ENCODE measurements at places on chromosomes 1 and 21.

- no peak for DNase-seq
Measured at GRCh38 chr1:14781811-14782210, 183.3 kb downstream of the KAZN start.

DNA sequence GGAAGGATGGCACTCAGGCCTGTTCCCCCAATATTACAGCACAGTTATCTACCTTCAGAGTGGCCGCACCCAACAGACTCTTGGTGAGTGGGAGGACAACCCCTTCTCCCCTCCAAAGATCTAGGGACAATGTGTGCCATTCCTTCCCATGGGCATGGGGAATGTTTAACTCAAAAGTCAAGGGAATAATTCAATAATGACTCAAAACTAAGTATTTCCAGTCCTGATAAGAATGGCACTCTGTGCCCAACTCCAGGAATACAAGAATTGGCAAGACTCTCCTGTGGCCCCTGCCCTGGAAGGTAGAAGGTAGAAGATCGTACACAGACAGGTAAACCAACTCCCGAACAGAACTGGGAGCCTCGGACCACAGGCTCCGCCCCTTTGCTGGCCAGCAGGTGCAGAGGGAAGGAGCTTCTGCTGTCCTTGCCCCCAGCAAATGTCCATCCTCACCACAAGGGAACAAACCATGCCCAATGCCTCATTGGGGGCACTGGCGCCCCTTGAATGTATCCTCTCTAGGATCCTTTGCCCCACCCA, 514.0 kb downstream of the NPHP4 start:
- DNase-seq, result no peak

DNA sequence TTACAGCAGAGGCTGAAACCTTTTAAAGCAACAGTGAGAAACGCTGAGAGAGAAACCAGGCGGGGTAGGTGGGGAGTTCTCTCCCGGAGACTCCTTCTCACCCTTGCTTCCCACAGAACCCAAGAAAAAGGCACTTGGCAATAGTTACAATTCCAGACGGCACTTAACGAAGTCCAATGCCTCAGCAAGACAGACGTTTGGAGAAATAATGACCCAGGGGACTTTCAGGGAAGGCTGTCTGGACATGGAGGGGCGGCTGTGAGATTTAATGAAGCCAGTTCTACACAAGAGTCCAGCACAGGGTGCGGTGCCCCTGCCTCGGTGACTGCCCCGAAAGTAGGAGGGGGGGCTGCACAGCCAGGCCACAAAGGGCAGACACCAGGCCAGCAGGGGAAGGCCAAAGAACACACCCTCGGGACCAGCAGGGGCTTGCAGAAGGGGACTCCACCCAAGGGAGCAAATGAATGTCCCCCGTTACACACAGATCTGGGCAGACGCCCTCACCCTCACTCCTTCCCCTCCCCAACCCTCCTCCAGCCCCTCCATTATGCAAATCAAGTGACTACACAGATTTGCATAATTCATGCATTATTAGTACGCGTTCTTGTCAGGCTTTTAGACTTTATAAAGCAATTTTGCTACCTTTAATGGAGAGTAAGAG, 26.3 kb downstream of the KCNN3 start:
- DNase-seq, result no peak

DNA sequence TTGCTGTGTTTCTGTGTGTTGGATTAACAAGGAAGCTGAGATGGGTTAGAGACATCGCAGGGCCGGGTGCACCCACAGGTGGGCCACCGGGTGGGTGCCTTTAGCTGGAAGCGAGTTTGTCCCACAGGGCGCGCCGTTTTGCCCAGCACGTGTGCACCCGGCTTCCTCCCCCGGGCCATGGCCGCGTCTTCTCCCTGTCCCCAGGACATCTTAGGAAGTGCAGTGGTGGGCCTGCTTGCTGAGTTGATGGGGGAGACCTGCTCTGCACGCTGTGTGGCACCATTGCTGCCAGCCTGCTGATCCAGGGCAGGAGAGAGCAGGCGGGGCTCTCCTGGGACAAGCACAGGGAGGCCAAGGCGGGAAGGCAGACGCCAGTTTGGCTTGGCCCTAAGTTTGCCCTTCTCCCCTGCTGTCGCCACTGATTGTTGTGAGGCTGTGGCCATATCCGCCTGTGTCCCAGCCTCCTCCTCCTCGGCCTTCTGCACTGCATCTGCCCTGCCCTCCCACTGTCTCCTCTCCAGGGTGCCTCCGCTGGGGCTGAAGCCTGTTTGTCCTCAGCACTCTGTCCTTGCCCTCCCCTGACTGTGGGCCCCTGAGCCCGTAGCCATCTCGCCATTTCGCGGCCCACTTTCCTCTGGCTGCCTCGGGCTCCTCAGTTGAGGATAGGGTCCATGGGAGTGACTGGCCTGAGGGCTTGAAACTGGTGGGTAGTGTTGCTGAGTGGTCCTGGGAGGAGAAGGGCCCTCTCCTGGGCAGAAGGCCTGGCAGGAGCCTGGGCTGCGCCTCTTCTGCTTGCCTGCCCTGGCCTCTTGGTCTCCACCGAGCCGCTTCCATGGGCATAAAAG, 47.6 kb downstream of the PKNOX1 start:
- DNase-seq, result no peak

- no peak for DNase-seq
Measured at GRCh38 chr1:109269981-109270622, 12.8 kb downstream of the PSRC1 start.

GRCh38 chr1:17582124-17582774, 42.8 kb downstream of the ARHGEF10L start:
- no peak for DNase-seq

GRCh38 chr1:202671399-202671798, 38.9 kb downstream of the SYT2 start:
- peak; percentile 37 for DNase-seq

DNA sequence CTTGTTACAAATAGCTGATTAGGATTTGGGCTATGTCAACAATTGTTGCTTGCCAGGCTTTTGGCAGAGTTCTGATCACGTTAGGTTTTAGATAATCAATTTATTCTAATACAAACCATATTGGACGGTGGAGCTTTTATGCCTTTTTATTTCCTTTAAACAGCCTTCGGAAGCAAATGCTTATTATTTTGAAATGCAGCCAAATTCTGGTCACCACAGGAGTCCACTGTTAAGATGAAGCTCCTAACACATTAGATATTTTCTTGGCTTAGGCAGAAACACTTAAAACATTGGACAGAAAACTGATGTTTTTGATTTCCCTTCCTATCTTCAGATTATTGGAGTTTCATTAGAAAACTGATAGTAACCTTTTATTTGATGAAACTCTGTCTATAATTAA, 82.9 kb downstream of the CENPF start:
- no peak for DNase-seq

DNA sequence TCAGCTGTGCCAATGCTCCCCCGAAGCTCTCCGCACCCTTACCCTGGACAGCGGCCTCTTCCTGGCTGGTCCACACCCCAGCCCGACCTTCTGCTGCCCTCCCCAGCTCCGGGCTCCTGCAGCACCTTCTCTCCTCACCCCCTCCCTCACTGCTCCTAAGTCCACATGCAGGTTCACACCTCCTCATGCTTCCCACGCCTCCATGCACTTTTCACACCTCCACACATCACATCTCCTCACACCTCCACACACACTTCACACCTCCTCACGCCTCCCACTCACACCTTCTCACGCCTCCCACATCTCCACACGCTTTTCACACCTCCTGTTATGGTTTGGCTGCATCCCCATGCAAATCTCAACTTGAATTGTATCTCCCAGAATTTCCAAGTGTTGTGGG, 18.9 kb downstream of the GPR137B start:
- no peak for DNase-seq

- no peak for DNase-seq
Measured at GRCh38 chr1:112446411-112446810, 50.4 kb downstream of the CTTNBP2NL start.

Measured in OCI-M1 (cell line).